T47D (cell line): ENCODE measurements at places on chromosomes 7 and 10.

GRCh38 chr7:494906-495305, 24.7 kb downstream of the PDGFA start:
- no peak for DNase-seq

DNA sequence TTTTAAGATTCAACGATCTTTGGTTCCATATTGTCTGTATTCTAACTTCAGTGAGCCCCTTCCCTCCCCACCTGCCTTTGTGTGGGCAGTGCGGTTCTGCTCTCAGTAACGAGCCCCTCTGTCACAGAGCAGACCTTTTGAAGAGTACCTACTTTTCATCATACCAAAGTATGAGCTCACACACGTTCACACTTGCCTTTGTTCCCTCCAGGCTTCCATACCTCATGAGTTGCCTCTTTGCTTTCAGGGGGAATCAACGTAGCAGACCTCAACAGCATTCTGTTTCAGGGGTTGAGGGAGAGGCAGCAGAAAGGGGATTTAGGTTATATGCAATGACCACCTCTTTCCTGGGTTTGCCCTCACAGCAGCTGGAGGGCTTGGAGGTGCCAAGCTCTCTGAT, 211.4 kb upstream of the MDFIC start:
- DNase-seq, result no peak

DNA sequence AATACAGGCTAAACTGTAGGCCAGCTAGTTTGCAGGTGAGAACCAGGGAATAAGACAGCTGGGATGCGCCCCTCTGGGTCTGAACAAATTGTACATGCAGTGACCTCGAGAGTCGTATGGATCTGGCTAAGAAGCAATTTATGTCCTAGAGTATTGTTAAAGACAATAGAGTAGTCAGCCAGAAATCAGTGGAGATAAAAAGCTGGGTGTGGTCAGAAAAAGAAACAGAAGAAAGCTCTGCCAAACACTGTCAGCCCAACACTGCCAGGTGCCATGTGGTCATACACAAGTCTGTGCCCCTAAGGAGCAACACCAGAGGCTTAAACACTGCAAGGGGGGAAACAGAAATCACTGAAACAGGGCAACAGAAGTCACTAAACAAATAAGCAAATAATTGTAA, 62.2 kb downstream of the CNOT4 start:
- DNase-seq, result no peak

GRCh38 chr7:80941208-80941758, 22.4 kb upstream of the SEMA3C start:
- peak; percentile 49 for DNase-seq

GRCh38 chr7:158798741-158799140, 30.6 kb downstream of the ESYT2 start:
- no peak for DNase-seq

- no peak for DNase-seq
These were observed 65.1 kb upstream of the VSTM2A start for GRCh38 chr7:54477083-54477482.

DNA sequence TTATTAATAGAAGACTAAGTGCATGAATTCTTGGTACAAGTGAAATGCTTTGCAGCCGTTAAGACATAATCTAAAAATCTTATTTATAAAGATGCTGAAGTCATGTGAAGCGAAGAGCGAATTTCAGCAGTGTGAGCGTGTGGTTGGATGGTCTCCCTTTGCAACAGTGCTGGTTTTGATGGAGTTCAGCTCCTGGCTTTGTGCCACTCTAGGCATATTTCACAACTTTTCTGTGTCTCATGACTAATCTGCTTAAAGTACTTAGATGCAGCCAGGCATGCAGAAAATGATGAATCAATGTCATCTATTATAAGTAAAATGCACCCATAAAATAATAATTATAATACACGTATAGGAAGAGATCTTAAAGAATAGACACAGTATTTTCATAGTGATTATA, 107.2 kb upstream of the TCERG1L start:
- DNase-seq, result no peak

DNA sequence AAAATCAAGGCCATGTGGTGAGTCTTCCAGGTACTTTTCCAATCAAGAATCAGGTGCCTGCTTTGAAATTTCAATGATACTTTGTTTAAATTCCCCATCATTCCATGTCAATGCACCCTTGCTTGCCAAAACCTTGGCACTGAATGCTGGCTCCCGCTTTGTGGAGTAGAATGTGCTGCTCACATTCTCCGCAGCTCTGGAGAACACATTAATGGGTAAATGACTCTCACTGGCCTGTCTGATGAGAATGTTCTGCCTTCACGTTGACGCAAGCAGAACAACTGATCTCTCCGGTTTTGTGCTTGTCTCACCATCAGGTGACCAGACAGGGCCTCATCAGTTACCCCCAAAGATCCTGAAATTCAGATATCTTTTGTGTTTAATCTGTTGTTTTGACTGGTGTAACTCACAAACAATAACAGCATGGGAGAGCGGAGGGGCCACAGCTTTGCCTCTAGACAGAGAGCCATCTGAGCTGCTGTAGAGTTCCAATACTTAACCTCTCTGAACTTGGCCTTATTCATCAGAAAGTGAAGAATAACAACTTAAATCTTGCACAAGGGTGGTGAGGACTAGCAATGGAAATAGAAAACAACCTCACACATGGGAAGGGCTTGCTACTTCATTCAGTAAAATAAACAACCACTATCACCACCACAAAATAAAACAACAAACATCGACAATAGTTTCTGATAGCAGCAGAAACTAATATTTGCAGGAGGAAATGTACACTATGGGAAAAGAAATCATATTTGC, 276.9 kb upstream of the IGFBP3 start:
- no peak for DNase-seq

DNA sequence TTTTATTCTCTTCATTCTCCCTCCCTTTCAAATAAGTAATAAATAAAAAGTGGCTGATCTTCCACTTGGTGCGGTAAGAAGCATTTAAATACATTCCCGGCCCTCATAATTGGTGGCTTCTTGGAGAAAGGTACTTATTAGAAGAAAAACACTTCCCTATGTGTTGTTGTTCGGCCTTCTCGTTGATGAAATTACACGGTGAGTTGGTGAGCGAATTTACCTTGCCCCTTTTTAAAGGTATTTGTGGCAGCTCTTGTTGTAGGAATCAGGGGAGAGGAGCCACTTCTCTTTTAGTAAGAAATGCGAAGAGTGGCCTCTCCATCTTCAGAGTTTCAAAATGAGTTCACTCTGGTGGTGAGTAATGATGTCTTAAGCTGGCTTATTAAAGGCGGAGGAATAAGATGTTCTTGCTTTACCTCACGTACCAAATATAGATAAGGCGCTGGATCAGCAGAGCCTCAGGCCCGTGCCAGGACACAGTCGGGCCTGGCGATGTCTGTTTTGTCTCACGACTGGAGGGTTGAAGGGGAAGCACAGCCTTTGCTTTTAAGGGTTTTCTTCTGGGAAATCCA, 135.9 kb downstream of the CUX1 start:
- no peak for DNase-seq

- no peak for DNase-seq
These were observed 26.0 kb downstream of the HSPA12A start for GRCh38 chr10:116716381-116716780.

DNA sequence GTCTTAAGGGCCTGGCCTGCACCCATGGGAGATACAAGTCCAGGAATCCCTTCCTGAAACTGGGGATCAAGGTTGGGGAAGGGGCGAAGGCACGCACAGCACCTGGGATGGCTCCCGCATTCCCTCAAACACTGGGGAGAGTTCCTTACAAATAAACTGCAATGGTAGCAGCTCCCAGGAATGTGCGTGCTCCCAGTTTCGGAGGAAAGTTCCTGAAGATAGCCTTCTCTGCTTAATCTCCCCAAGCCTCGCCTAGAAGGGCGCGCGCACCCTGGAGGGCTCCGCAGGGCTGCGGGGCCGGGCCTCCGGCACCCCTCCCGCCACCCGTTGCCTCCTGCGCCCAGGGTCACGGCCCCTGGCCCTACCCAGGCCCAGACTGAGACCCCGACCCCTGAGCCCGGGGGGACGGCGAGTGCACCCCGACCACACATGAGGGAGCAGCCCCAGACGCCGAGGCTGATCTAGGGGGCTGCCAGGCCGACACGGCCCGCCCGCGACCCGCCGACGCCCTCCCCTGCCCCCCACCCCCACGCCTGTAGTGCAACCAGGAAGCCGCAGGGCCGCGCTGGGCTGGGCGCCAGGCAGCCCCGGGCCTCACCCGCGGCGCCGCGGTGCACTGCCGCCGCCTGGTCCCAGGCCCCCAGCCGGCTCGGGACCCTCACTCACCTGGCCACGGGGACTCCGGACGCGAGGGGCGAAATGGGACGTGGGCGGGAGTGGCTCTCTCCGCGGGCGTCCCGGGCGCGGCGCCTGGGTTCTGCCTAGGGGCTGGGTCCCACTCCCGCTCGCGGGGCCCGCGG, 460 bp downstream of the ANXA11 start:
- DNase-seq, result no peak

DNA sequence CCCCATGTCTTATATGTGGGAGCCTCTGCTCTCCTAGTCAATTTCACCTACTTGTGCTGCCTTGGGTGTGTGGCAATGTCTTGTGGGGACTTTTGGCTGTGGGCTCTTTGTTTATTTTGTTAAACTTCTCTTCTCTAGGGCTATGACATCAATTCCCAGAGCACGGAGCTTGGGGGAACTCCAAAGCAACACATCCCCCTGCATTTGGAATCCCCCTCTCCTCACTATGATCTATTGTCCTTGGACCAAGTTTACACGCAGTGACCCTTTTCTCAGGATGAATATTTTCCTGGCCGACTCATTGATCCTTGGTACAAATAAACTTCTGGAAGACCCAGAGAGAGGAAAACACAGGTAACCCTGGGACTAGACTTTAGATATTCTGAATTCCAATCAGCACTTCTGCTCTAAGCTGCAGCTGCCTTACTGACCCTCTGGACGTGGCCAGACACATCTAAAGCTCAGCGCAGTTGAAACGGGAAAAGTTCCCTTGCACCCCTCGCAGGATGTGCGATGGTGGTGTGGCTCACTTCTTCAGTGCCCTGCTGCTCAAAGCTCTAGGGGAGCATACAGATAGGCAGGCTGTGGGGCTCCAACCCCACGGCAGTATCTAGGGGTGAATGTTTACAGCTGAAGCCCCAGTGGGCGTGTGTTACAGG, 110.8 kb downstream of the TMEM178B start:
- DNase-seq, result no peak

DNA sequence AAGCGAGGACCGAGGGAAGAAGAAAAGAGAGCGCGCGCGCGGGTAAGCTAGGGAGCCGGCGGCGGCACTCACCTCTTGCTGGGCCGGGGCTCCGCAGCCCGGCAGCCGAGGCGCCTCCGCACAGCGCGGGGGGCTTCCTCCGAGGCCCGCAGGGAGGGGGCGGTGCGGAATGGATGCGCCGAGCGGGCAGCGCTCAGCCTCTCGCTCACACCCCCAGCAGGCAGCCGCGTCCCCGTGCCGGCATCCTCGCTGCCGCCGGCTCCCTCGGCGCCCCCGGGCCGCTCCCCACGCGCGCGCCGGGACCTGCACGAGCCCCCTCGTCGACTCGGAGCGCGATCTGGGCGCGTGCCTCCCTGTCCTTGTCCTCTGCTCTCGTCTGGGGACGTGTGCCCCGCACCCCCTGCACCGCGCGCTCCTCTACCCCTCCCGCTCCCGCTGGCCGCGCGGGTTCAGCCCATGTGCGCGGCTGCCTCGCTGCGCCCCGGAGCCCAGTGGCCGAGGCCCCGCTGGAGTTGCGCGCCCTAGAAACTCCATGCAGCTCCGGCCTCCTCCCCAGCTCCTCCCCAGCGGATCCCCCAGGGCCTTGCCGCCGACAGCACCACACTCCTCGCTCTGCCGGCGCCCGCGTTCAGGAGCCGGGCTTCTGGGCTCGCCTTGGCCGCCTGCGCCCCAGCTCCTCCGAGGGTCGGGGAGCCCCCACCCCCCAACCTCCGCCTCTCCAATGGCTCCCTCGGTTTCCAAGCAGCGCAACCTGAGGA, 75.3 kb downstream of the CALN1 start:
- no peak for DNase-seq

DNA sequence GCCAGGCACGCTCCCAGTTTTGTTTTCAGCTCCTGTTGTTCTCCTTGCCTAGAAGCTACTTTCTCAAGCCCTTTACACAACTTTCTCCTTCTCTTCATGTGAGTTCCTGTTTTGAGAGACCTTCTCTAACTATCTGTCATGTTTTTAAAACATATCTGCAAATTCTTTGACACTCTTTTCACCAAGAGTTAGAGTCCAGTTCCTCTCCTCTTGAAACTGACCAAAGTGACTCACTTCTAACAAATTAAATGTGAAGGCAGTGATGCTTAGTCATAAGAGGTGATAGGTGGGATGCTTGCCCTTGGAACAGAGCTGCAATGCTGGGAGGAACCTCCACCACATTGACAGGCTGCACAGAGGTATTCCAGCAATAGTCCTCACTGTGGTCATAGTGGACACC, 25.3 kb downstream of the ZSCAN25 start:
- no peak for DNase-seq

DNA sequence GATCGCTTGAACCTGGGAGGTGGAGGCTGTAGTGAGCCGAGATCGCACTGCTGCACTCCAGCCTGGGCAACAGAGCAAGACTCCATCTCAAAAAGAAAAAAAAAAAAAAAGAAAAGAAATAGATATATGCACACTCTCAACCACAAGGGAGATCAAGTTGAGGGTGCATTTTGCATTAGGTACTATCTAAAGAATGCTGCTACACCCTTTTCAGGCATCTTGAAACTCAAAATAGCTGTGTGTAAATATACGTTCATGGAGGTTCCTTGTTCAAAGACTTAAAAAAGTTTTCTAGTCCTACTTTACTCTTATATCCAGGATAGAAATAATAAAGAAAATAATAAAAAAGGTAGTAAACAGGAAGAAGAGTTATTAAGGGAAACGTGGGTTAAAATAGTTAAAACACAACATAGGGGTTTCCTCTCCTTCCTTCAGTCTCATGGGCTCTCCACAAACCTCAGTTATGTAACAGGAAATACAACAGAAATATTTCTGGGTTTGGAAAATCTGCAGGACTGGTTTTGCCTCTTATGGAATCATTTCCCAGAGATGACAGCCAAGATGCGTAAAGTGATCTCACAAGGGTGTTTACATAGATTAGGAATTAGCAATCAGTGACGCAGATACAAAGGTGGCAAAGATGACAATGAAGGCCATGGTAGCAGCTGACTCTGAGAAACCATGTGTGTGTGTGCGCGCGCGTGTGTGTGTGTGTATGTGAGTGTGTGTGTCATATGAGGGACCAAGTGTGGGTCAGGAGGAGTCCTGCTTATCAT, 15.1 kb downstream of the STEAP4 start:
- peak; percentile 45 for DNase-seq

GRCh38 chr10:96339956-96340904, 18.6 kb downstream of the OPALIN start:
- peak; percentile 79 for DNase-seq

DNA sequence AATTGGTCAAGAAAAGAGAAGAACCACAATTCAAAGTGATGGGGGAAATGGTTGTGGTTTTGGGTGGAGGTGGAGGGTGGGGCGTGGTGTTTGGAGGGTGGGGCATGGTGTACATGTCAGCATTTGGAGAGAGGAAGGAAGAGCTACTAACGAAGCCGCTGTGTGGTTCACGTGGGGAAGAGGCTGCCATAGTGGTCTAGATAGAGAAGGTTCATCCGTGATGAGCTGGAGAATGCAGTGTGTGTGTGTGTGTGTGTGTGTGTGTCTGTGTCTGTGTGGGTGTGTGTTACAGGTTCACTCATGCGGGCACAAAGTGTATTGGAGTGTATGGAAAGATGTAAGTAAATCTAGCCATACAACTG, 6.1 kb upstream of the VCL start:
- DNase-seq, result no peak

GRCh38 chr7:143345428-143345900, 17.0 kb downstream of the FAM131B start:
- DNase-seq, result no peak
